ENCODE measurements at places on chromosomes 11 and 22. TPM values are rescaled to one million over a fixed set of nuclear protein-coding genes. Genes with fewer than 3 reads are reported as not detected.

The C22orf31 gene
- total RNA-seq, result not detected

The SEPTIN5 gene
- 147 TPM for total RNA-seq

The LMNTD2 gene
- 2.7 TPM for total RNA-seq

The MMP27 gene
- total RNA-seq, result not detected

The MFRP gene
- total RNA-seq, result not detected

The FZD4 gene
- total RNA-seq, result 75.2 TPM

The SRPRA gene
- total RNA-seq, result 125 TPM

The SMIM35 gene
- total RNA-seq, result not detected

The AQP11 gene
- not detected for total RNA-seq

The RBMXL2 gene
- total RNA-seq, result not detected

The JAML gene
- 7.6 TPM for total RNA-seq

The KCNE3 gene
- total RNA-seq, result 6.6 TPM

The ART1 gene
- not detected for total RNA-seq

The SF3B2 gene
- total RNA-seq, result 142 TPM

The GPR83 gene
- total RNA-seq, result 0.27 TPM

The TTC17 gene
- 105 TPM for total RNA-seq
